ENCODE measurements at places on chromosomes 5 and 9. TPM values are rescaled to one million over a fixed set of nuclear protein-coding genes. Genes with fewer than 3 reads are reported as not detected.

Gene DRD1
- not detected for total RNA-seq

Gene ZBED3
- total RNA-seq, result 0.28 TPM

Gene AFAP1L1
- total RNA-seq, result 9.6 TPM

Gene RIC1
- 31.4 TPM for total RNA-seq

Gene DMRT3
- total RNA-seq, result not detected

Gene PFN3
- total RNA-seq, result not detected

Gene VAV2
- 15.2 TPM for total RNA-seq

Gene PCDHGB1
- 0.38 TPM for total RNA-seq

Gene IL9
- not detected for total RNA-seq

Gene MEF2C
- 31.3 TPM for total RNA-seq

Gene SV2C
- under 0.01 TPM for total RNA-seq

Gene SEMA5A
- total RNA-seq, result 44.3 TPM

Gene NUTM2G
- not detected for total RNA-seq

Data from regular cardiac myocyte (primary cell).